ENCODE measurements at places on chromosomes 12 and 14.
A peak's percentile ranks its signal among the peaks of the same experiment; 100 is the strongest.

DNA sequence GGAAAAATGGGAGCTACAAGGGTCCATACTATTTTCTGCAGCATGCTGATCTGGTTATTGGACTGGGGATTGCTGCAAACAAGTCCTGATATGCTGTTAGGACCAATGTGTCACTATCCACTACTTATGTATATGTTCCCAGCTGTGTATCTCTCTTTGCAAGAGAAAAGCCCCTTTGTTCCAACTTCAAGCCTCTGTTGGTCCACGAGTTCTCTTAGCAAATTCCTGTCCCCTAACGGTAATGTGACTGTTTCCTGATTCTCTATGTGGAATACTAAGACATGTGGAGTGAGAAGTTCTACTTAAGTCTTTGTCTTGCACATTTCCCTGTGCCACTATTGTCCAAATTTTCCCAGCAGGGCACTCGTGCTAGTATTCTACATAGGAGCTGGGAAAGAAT is 557.7 kb downstream of the FSCB start:
- DNase-seq = no peak

GRCh38 chr12:31205054-31205453 is 120.9 kb downstream of the SINHCAF start:
- DNase-seq = no peak

DNA sequence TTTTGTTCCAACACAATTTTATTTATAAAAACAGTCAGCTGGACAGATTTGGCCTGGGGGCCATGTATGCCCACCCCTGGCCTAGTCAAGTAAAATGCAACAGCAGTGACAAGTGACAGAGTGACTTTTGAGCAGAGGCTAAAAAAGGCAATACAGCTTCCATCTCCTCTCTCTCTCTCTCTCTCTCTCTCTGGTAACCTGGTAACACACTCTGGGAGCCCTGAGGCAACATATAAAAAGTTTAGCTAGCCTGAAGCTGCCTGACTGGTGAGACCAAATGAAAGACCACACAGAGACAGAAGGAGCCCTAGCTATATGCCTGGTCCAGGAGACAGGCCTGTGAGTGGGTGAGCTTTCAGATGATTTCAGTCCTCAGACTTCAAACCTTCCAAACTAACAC is 105.4 kb downstream of the DENND5B start:
- no peak for DNase-seq

GRCh38 chr12:79997096-79997791 is 62.3 kb upstream of the PPP1R12A start:
- no peak for DNase-seq

- DNase-seq = no peak
Observed at GRCh38 chr12:77888611-77889010, 57.9 kb downstream of the NAV3 start.

GRCh38 chr12:108547686-108548085 is 13.3 kb downstream of the SART3 start:
- DNase-seq = no peak

DNA sequence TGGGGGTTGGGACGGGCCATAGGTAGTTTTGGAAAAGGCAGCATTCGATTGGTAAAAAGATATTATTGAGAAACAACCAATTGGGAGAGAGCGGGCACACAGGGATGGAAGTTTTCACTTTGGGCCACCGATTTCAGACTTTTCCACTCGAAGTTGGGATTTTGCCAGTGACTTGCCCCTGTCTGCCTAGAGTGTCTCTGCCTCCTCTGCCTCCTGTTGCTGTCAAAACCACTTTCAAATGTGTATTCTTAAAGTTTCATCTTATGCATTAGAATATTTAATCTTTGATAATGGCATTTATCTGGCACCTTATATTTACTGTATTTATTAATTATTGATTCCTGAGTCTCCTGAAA is 182.3 kb downstream of the FUT8 start:
- DNase-seq = no peak

DNA sequence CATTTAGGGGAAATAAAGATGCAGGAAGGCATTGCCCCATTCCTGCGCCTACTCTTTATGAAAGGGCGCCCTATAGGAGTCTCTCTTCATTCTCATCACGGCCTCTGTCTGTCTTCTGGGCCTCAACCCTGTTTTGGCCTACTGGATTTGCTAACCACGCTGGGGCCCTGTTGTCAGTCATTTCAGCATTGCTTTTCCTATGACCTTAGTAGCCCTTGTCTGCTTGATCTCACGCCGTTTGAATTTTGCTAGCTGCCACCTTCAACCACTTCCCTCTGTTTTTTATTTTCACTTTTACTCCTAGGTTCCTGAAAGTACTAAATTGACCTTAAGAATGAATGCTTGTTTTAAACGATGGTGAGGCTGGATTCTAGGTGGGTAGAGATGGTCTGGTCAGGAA is 139.0 kb downstream of the SYNE2 start:
- no peak for DNase-seq

DNA sequence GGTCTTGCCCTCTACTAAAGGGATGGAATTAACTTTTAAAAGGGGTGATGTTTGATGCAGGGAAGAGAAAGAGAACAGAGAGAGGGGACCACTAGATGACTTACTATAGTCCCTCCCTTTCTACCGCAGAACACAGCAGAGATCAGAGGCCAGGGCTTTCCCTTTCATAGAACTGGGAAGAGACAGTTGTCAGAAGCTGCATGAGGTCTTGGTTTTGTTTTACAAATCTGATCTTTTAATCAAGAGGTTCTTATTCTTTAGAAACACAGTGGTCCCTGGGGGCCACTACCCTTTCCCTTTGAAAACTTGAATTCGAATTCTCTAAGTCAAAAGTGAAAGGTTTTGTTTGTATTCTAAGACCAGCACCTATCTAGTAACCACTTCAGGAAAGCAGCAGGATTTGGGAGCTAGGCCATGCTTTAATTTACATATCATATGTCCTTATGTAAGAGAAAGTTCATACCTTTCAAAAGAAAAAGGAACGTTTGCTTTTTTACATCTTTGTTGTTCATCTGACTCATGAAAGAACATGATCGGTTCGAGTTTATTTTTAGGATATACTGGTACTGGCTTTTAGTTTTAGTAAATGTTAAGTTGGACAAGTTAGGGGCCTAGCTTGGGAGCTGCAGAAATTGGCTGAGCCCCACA is 6.3 kb downstream of the FBXL14 start:
- DNase-seq = no peak

- no peak for DNase-seq
Observed at GRCh38 chr12:104057771-104058197, 6.5 kb upstream of the HCFC2 start.

GRCh38 chr14:104805326-104805678 is 4.4 kb downstream of the ZBTB42 start:
- no peak for DNase-seq

- no peak for DNase-seq
Observed at GRCh38 chr12:105214670-105215375, 21.2 kb downstream of the APPL2 start.

DNA sequence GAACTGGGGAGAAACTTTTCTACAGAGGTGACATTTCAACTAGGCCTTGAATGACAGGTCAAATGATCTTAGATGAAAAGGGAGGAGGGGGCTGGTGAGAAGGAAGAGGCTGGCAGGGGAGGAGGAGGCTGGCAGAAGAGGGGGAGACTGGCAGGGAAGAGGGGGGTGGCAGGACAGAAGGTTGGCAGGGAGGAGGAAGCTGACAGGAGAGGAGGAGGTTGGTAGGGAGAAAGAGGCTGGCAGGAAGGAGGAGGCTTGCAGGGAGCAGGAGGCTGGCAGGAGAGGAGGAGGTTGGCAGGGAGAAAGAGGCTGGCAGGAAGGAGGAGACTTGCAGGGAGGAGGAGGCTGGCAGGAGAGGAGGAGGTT is 63.4 kb upstream of the PPP4R3A start:
- no peak for DNase-seq

DNA sequence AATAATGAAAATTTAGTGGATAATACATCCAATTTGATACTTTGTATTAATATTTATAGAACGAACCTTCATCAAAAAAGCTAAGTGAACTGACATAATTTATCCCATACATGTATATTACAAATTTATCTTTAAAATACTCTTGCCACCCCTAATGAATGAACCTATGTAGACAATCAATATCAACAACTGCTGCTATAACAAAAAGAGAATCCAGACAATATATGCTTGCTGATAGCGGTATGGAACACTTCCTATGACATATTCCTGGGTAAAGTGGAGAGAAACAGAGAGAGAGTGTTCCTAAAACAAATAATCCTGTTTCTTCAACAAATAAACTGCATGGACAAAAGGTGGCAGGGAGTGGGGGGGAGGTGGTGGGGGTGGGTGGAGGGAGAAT is 31.3 kb downstream of the TM7SF3 start:
- no peak for DNase-seq

- DNase-seq = no peak
Observed at GRCh38 chr14:53630336-53630735, 326.3 kb downstream of the BMP4 start.

DNA sequence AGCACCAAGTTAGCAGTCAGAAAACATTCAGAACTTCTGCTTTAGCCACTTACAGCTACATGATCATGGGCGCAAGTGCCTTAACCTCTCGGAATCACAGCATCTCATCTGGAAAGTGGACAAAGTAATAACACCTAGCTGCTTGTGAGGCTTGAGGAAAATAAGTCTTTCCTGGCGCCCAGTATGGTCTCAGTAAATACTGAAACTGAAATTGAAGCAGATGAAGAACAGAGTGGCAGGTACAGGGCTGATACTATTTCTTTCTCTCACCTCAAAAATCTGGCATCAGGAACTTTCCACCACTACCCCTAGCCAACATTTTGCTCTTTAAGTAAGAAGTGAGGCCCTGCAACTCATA is 129.7 kb upstream of the FUT8 start:
- DNase-seq = no peak

GRCh38 chr12:57441846-57442427 is 7.4 kb downstream of the INHBC start:
- DNase-seq = no peak

GRCh38 chr14:31029016-31029970 is 3.1 kb upstream of the STRN3 start:
- no peak for DNase-seq

GRCh38 chr14:104976198-104977007 is 1.8 kb downstream of the AHNAK2 start:
- peak; percentile 69 for DNase-seq

DNA sequence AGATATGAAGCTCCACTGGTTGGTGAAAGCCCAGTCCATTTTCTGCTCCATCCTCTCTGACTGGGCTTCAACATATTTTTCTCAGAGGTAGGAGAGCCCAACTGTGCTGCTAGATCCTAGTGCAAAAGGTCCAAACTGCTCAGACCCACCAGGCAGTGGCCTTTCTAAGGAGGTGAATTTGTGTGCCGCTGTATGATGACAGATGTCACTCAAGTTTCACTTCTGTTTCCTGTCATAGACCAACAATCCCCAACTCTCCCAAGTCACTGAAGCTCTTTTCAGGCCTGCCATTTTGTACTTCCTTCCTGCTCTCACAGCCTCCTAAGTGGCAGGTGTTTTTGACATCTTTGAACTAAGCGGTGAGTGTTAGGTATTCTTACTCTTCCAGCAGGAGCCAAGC is 16.4 kb upstream of the RNASE4 start:
- no peak for DNase-seq

- DNase-seq = no peak
Observed at GRCh38 chr12:121154793-121155375, 22.2 kb downstream of the P2RX7 start.

DNA sequence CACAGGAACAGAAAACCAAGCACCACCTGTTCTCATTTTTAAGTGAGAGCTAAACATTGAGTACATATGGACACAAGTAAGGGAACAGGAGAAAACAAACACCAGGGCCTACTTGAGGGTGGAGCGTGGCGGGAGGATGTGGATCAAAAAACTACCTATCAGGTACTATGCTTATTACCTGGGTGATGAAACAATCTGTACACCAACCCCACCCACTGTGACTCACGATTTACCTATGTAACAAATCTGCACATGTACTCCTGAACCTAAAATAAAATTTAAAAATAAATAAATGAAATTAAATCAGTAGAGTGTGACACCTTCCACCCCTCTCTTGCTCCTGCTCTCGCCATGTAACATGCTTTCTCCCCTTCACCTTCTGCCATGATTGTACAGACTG is 615.5 kb downstream of the RPL10L start:
- DNase-seq = no peak

GRCh38 chr12:54603173-54603814 is 14.8 kb upstream of the PPP1R1A start:
- DNase-seq = no peak

- DNase-seq = no peak
Observed at GRCh38 chr12:16072678-16073077, 161.5 kb downstream of the DERA start.

GRCh38 chr12:105032703-105033357 is 46.7 kb downstream of the NOPCHAP1 start:
- DNase-seq = no peak

DNA sequence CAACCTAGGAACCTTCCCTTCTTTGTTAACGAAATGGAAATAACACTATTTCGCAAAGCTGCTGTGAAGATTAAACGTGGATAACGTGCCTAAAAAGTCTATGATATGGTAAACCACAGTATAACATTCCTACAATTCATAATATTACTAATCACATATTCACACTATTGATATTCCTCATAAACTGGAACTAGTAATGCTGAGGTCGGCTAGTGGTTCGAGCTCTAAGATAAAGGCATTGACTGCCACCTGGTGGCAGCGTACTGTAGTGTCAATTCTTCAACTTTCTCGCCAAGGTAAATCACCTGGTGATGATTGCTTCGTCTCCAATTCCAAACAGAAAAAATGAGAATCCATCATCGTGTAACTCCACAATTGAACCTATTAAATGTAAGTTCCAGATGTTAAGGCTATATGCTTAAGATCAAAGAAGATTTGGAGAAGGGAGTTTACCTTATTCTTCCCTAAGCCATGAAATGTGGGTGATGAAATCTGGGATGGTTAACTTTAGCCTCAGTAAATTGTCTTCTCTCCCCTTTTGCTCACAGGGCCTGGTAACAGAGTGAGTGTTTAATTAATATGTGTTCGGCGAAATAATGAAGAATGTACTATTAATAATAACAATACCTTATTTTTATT is 197.5 kb upstream of the TMEM132C start:
- peak; percentile 56 for DNase-seq

DNA sequence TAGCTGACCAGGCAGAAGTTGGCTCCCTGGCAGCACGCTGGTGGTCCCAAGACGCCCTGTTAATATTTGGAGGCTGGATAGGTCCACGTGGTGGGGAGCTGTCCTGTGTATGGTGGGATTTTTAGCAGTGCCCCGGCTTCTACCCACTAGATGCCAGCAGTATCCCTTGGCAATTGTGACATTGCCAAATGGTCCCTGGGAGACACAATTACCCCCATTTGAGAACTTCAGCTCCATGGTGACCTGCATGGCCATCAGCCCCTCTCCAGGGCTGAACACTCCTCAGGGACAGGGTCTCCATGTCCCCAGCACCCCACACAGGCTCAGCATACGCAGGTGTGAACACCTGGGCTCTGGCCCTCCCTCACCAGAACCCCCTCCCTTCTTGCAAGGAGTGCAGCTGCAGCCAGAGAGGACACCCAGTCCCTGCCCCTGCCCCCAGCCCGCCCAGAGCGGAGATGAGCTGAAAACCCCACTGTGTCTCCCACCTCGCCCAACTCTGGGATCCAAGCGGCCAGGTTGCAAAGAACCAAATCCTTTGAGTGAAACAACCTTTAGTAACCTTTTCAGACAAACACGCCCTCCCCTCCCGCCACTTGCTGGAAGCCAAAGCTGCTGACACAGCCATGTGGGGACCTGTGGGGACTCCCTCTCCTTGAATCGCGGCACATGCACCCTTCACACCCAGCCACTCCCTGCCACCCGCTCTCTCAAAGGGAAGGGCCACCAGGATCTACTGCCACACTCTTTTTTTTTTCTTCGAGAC is 120.4 kb downstream of the CALM1 start:
- no peak for DNase-seq
